Activated CD8-positive, alpha-beta memory T cell treated with anti-CD3 and anti-CD28 coated beads for 4 hours (primary cell): ENCODE measurements at places on chromosomes 13 and 19.

DNA sequence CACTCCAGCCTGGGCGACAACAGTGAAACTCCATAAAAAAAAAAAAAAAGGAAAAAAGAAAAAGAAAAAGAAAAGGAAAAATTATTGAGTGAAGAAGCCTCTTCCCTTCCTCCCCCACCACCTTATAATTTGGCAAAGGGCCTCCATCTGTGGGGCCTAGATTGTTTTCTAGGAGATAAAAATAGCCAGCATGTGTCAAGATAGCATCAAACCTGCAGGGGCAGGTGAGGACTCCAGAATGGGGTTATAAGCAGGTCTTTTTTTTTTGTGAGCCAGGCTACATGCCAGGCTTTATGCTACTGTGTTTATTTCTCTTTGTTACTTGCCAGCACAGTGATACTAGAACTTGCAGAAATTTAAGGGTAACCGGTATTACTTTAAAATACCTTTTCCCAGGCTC lies 11.7 kb upstream of the TRIM13 start:
- no peak for DNase-seq

DNA sequence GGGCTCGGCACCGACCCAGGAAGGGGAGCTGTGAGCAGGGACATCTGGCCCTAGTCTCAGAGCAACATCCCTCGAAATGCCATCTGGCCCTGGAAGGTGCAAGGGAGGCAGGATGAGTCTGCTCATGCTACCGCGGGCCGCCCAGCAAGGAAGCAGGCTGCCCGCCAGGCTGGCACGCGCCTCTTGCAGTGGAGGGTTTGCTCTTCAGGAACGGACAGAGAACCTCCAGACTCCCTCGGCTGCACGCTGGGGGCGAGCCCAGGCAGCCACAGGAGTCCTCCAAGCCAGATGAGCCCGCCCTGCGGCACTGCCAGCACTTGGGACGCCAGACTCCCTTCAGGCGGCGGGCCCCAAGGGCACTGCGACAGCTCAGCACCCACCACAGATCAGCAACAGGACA lies 10.1 kb upstream of the ATP8B3 start:
- DNase-seq, result no peak

- DNase-seq, result no peak
Observed at GRCh38 chr19:19743176-19743575, 10.3 kb upstream of the ZNF14 start.

- DNase-seq, result no peak
Observed at GRCh38 chr13:76267216-76267615, 619.0 kb downstream of the KCTD12 start.

DNA sequence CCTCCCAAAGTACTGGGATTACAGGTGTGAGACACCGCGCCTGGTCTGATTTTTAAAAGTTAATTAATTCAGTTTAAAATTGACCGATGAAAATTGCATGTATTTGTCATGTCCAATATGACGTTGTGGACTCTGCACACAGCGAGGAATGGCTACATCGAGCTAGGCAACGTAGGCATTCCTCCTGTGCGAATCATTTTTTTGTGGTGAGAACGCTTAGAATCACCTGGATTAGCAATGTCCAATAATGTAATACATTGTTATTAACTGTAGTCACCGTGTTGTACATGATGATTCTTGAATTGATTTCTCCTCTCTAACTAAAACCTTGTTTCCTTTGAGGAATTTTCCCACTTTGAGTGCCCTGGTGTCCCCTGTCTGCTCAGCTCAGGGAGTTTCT lies 3.4 kb downstream of the LAIR2 start:
- DNase-seq, result no peak

- no peak for DNase-seq
Observed at GRCh38 chr13:89982407-89983095, 1364.9 kb upstream of the MIR17HG start.

- peak; percentile 19 for DNase-seq
Observed at GRCh38 chr13:29758531-29759114, 91.8 kb downstream of the UBL3 start.

GRCh38 chr19:10808937-10809649 lies 26.9 kb downstream of the TMED1 start:
- no peak for DNase-seq

GRCh38 chr19:710767-711166 lies 2.0 kb downstream of the PALM start:
- DNase-seq, result no peak

GRCh38 chr13:42174344-42175162 lies 97.4 kb upstream of the AKAP11 start:
- DNase-seq, result no peak

DNA sequence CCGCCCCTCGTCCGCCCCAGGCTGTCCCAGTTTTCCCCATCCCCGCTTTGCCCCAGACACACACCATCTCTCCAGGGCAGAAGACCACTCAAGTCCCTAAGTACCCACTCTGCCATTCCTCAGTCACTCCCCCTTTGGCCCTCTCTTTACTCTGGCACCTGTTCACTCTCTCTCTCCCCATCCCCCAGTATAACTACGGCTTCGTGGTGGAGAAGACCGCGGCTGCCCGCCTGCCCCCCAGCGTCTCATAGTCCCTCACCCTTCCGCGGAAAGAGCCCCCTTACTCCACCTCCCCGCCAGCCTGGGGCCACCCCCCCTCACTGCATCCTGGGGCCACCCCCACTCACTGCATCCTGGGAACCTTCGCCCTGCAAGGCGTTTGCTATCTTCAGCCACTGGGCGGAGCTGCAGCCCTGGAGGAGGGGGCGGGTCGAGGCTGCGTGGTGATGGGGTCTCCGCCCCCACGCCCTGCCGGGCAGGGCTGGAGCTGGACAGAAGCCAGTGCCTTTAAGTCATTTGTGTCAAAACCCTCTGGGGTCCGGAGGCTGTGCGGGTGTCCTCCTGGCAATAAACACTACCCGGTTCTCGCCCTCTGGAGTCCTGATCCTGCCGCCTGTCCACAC lies 5.0 kb downstream of the MVB12A start:
- DNase-seq, result no peak

- DNase-seq, result no peak
Observed at GRCh38 chr13:49569993-49570689, 15.2 kb downstream of the RCBTB1 start.
